ENCODE measurements at places on chromosomes 7 and 10. TPM values are rescaled to one million over a fixed set of nuclear protein-coding genes. Genes with fewer than 3 reads are reported as not detected.

DNA sequence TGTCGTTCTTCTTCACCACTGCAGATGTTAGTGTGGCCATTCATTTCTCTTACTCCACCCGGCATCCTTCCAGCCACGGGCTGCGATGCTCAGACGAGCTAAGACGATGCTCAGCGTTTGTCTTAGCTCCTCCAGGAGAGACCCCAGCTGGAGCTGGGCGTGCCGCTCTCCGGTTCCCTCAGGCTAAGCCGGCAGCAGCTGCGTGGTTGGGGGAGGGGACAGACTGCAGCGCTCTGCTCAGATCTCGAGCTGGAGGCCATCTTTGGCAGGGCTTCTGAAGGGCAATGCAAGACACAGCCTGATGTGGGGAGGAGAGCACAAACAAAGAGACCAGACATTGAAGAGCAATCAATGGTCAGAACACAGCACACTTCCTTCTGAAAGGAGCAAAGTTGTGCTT, 4.8 kb downstream of the INA start:
- peaks cover 2% of the 10 kb centered on the region for H3K4me1 ChIP-seq
- H3K27me3 ChIP-seq = peaks cover 65% of the 10 kb centered on the region
- no peak overlapping the region for H3K27ac ChIP-seq

Gene GPR37
- total RNA-seq = not detected

GRCh38 chr10:97200616-97201015, 14.9 kb upstream of the SLIT1 start:
- peaks cover 29% of the 10 kb centered on the region for H3K27me3 ChIP-seq
- H3K4me3 ChIP-seq = no peak overlapping the region
- H3K4me1 ChIP-seq = peaks cover 14% of the 10 kb centered on the region
- H3K36me3 ChIP-seq = no peaks in the 10 kb centered on the region

Gene ZNF679
- total RNA-seq = not detected

GRCh38 chr10:86497621-86498020, 24.0 kb downstream of the WAPL start:
- H3K27me3 ChIP-seq = no peaks in the 10 kb centered on the region
- H3K4me3 ChIP-seq = no peak overlapping the region
- peaks cover 50% of the 10 kb centered on the region for H3K36me3 ChIP-seq
- no peak overlapping the region for H3K27ac ChIP-seq
- DNase-seq = no peak

Gene FOXI2
- not detected for total RNA-seq

DNA sequence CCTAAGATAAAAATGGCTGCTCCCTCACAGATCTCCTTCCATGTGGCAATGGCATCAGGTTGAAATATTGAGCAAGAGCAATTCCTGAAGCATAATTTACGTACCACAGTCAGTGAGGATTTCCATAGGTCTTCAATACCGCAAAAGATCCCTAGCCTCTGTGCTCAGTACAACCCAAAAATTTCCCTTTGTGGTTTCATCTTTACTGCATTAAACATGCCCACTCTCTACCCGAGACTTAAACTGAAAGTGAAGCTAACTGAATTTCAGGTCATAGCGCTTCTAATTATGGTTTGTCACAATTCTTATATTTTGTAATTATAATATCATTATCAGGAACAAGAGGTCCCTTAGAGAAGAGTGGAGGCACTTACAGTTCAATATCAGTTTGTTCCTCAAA, 1071.1 kb downstream of the XPNPEP1 start:
- H3K27me3 ChIP-seq = no peaks in the 10 kb centered on the region
- H3K27ac ChIP-seq = no peak overlapping the region
- no peaks in the 10 kb centered on the region for H3K4me1 ChIP-seq
- no peak for DNase-seq
- no peaks in the 10 kb centered on the region for H3K36me3 ChIP-seq
- no peak overlapping the region for H3K4me3 ChIP-seq

Gene ADCY1
- total RNA-seq = 0.03 TPM

DNA sequence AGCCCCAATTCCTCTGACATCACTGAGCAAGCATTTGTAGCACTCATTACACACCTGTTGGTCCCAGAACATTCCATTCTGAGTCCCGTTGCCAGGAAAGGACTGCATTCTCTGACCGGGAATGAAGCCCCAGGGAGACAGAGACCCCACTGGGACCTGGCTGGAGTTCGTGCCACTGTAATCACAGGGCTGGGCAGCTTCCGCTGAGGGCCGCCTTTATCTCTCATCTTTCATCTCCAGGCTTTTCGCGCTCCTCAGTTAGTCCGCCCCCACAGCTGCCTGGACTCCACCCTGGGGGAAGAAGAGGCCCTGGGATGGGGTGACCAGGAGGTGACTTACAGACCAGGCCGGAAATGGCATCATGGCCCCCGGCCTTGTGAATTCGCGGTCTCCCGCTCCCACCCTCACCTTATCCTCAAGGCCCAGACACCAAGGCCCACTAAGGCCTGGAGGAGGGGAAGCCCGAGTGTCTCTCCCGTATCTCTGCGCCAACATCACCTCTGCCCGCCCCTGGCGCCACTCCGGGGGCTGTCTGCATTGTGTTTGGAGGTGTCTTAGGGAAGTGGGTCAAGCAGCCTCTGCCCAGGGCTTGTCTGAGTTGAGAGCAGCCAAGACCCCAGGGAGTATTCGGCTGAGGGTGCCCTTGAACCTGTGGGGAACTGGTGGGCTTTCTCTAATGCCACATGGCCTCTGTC, 75.4 kb downstream of the PROSER2 start:
- no peaks in the 10 kb centered on the region for H3K27me3 ChIP-seq
- H3K27ac ChIP-seq = no peak overlapping the region
- H3K36me3 ChIP-seq = no peaks in the 10 kb centered on the region
- no peak for DNase-seq
- no peaks in the 10 kb centered on the region for H3K4me1 ChIP-seq
- no peak overlapping the region for H3K4me3 ChIP-seq

Gene GOLGA7B
- 10.8 TPM for total RNA-seq

DNA sequence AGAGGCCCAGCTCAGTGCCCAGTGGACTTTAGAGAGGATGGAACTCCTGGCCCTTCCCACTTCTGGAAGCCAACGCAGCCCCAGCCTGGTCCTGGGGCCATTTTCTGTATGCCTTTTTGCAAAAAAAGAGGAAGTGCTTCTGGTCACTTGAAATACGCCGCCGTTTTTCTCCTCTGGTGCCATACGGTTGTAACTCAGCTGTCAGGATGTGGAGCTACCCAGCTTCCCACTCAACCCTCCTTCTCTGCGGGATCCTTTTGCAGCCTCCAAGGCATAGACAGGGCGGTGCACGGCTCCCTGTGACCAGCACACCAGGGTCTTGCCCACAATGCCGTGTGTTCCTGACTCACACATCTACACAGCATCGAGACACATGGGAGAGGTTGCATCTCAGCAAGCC, 369.6 kb downstream of the TCERG1L start:
- no peaks in the 10 kb centered on the region for H3K27me3 ChIP-seq
- H3K27ac ChIP-seq = no peak overlapping the region
- no peak overlapping the region for H3K4me3 ChIP-seq
- no peaks in the 10 kb centered on the region for H3K4me1 ChIP-seq

GRCh38 chr10:8543361-8544056, 489.0 kb downstream of the GATA3 start:
- no peak overlapping the region for H3K4me3 ChIP-seq
- H3K27ac ChIP-seq = no peak overlapping the region
- DNase-seq = no peak
- H3K27me3 ChIP-seq = peaks cover 2% of the 10 kb centered on the region
- H3K4me1 ChIP-seq = no peaks in the 10 kb centered on the region

DNA sequence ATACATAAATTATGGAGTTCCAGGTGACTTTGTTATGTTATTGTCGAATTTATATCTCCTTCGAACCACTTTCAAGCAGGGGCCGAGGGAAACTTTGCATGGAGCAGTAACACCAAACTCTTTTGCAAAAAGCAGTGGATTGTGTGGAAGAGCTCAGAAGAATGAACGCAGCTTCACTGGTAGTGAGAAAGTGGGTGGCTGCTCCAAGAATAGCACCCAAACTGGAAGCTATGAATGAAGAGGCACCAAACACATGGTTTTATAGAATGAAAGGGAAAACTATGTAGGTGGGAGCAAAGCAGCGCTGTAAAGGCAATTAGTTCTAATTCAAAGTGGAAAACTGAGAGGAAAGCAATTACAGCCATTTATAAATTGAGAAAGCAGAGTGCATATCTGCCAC, 67.2 kb downstream of the CTTNBP2 start:
- H3K36me3 ChIP-seq = no peaks in the 10 kb centered on the region
- no peak for DNase-seq

DNA sequence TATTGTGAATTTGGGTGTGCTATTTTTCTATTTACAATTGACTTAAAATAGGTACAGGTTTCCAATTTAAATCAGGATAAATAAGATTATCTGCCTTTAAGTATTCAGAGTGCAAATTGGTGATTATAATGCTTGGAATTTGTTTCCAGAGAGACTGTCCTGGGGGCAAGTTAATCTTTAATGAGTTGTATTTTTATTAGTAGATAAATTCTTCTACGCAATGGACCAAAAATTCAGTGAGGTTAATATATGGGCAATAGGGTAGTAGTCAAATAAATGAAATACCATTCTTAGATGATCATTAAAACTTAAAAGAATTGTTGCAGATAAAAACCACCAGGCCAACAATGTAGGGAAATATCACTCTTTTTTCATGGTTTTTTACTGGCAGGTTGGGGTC, 3.4 kb downstream of the BICC1 start:
- H3K36me3 ChIP-seq = peaks cover 3% of the 10 kb centered on the region
- DNase-seq = no peak
- H3K27me3 ChIP-seq = peaks cover 36% of the 10 kb centered on the region

Gene ASB10
- total RNA-seq = not detected

Gene EPHB4
- 3.3 TPM for total RNA-seq

GRCh38 chr7:129489491-129489890, 12.8 kb upstream of the SMKR1 start:
- peaks cover 6% of the 10 kb centered on the region for H3K36me3 ChIP-seq
- no peak overlapping the region for H3K4me3 ChIP-seq
- no peak for DNase-seq

GRCh38 chr10:8596929-8597472, 542.5 kb downstream of the GATA3 start:
- no peaks in the 10 kb centered on the region for H3K4me1 ChIP-seq
- no peaks in the 10 kb centered on the region for H3K36me3 ChIP-seq
- DNase-seq = no peak
- no peak overlapping the region for H3K27ac ChIP-seq
- no peak overlapping the region for H3K4me3 ChIP-seq

Gene COL28A1
- not detected for total RNA-seq

Gene OSBPL3
- 47.8 TPM for total RNA-seq

DNA sequence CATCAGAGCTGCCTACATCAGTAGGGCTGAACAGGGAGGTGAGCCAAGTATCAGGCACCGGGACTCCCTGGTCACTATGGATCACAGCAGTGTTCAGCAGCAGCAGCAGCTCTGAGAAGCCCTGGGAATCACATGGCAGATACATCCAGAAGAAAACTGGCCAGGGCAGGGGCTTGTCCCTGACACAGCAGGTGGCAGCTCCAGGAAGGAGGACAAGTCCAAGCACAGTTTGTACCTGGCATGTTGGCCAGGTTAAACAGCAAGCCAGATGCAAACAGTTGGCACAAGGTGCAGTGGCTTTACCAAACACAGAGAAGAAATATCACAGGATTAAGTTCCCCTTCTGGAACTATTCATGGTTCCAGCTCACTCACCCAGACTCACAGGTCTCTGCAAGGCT, 139.4 kb downstream of the KCNMA1 start:
- no peak for DNase-seq
- no peaks in the 10 kb centered on the region for H3K36me3 ChIP-seq
- peaks cover 14% of the 10 kb centered on the region for H3K27me3 ChIP-seq
- peaks cover 1% of the 10 kb centered on the region for H3K4me1 ChIP-seq
- H3K27ac ChIP-seq = no peak overlapping the region

DNA sequence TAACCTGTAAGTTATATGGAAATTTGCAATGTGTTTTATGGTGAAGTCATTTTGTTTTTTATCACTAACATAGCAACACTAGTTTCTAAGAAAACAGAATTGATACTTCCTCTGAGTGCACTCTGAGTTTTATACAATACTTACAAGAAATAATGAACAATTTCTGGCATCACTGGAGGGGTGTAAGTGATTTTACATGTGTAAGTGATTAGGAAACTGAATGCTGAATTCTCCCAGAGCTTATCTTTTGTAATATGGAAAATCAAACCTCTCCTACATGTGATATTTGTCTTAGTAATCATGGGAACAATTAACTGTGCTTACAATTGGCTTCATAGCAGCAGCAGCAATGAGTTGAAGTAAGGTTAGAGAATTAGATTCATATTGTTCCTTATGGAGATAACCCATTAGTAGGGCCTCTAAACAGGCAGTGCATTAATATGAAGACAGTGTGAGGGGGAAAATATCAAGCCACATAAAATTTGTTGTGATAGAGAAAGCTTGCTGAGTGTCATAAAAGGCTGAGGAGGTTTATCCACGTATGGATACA, 37.4 kb downstream of the SEMA3C start:
- no peaks in the 10 kb centered on the region for H3K4me1 ChIP-seq
- H3K27ac ChIP-seq = no peak overlapping the region
- H3K27me3 ChIP-seq = no peaks in the 10 kb centered on the region
- H3K36me3 ChIP-seq = no peaks in the 10 kb centered on the region
- DNase-seq = no peak

- no peak for DNase-seq
- H3K36me3 ChIP-seq = no peaks in the 10 kb centered on the region
- H3K27ac ChIP-seq = no peak overlapping the region
- H3K4me1 ChIP-seq = no peaks in the 10 kb centered on the region
These were observed 72.7 kb downstream of the PLCE1 start for GRCh38 chr10:94066411-94066810.
